B cell (primary cell): ENCODE measurements at places on chromosomes 6 and 20. TPM values are rescaled to one million over a fixed set of nuclear protein-coding genes. Genes with fewer than 3 reads are reported as not detected.

DNA sequence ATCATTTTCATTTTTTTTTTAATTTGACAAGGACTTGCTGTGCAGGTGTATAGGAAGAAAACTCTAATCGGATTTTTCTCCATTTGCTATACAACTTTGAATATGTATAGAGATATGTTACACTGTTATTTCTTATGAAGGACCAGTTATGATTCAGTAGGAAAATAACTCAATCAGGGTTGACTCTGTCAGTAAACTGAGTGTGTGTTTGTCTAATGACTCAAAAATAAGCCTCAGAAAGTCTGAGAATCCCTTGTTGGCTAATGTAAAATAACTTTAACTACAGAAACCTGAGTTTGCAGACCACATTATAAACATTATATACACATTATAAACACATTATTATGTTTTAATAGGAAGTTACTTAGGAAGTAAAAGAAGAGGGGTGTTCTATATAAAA lies 352.6 kb downstream of the RIMS1 start:
- no peak for DNase-seq

DNA sequence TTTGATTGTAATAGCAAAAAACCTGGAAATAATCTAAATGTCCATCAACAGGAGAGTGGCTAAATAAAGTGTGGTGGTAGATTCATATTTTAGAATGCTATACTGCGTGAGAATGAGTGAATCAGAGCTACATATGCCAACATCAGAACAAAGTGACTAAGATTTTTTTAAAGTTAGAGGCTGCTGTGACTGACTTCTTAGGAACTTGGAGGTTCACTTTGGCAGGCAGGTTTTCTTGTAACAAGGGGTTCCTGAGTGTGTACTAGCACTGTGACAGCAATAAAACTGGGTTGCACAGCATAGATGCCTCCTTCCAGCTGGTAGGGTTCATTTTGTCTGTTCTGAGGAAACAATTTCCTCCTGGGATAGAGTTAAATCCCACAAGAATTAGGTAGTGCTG lies 75.3 kb upstream of the ENPP5 start:
- DNase-seq: no peak

DNA sequence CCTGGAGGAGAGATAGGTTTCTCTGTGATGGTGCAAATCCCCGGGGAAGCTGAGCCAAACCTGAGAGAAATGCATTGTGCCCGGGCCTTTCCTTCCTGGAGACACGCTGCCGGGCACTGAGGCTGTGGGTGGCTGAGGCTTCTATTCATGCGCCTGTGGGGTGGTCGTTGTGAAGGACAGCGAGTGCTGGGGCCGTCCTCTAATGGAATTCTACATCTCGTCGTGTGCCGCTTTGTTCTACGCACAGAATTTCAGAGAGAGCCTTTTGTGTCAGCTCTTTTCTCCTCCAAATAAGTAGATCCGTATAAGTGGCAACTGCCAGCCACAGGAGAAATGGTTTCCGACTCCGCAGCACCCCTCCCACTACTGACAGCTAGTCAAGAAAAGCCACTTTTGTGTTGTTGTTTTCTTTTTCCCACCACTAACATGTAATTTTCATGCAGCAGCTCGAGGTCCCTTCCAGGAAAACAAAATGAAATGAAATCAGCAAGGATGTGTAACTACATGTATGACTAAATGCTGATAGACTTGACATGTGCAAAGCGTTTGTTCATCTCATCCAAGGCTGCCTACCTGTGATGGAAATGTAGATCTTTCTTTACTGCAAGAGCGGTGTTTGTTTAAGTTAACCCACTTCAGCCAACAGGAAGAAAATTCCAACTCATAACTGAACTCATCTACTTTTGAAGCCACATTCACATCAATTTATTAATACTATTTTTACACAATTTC lies 26.4 kb upstream of the PXDC1 start:
- no peak for DNase-seq

- no peak for DNase-seq
These were observed 12.9 kb downstream of the PARD6B start for GRCh38 chr20:50744143-50744792.

DNA sequence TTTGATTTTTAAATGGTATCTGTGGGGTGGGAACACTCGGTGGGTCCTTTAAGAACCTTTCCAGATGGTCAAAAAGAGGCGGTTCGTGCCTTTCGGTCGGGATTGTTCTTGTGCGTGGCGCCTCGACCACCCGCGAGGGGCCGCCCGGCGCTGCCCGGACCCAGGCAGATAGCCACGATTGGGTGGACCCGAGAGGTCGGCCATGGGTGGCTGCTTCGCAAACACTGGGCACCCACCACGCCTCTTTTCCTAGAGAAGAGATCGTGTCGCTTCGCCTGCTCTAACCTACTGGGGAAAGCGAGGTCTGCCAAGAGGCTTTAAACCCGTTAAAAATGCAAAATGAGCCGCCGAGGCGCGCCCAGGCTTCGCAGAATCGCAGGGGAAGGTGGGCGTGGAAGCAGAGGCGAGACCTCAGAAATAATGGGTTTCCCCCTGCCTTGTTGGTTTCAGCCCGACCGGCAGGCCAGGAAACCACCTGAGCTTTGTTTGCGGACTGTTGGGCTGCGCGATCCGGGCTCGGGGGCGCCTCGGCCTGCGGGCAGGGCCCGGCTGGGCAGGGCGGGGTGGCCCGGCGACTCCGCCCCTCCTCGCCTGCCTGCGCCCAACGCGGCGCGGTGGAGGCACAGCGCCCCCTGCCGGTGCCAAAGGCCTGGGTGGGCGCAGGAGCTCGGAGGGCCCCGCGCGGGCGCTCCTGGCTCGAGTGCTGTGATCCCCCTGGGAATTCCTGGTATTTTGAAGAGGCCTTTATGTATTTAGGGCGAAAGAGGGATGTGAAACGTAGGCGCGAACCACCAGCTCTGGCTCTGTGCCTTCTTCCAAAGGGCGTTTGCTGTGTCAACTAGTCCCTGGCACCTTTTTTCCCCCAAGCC lies 1.6 kb downstream of the MARCKS start:
- peak; percentile 98 for DNase-seq

GRCh38 chr6:84077645-84078044 lies 44.1 kb downstream of the MRAP2 start:
- no peak for DNase-seq

DNA sequence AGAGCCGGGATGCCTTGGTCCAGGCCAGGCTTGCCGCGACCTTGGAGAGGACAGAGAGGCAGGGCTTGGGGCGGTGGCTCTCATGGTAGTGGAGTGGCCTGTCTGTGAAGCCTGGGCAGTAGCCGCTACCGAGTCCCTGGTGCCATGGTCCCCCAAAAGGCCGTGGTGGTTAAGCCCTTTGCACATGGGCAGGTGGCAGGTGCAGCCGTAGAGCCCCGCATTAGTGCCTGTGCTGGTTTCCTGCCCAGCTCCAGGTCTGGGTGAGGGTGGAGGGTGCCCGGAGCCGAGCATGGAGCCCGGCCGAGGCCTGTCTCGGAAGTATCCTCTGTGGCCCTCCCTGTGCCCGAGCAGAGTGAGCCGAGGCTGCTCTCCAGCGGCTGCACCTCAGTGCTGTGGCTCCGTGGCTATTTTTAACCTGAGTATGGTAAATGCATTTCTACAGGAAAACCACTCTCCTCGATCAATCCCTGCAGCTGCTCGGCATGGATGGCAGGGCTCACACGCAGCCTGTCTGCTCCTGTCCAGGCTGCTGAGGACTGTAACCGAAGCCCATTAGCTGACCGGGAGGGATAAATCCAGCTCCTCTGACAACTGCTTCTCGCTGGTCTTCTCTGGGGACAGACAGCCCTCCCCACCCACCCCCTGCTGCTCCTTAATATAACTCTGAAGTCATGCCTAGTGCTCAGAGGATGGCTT lies 36.3 kb upstream of the GATA5 start:
- DNase-seq: no peak

DNA sequence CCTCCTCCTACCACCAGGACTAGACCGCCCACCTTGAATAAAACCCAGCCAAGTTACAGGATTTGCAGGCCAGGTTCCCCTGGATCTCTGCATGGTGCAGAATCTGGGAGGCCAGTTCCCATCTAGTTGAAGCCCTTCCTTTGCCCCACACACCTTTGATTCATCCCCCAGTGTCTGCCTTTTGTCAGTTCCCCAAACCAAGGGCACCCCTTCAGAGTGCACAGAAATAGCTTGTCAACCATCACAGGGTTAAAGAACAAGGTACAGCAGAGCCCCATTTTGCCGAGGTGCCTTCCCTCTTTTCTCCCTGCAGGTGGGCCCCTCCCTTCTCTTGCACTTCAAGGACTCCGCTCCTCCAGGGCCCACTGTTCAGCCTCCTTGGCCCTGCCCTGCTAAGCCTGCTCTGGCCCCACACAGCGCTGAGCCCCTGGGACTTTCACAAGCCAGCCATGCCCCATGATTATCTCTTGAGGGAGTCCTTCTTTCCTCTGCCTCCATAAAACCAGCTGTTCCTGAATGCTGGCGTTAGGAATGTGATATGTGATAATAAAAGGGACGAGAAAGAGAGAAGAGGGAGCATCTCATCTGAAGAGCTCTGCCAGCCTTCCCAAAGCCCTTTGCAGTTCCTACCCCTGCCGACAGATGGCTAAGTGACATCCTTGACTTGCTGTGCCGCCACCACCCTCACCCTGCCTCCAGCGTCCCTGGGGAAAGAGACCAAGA lies 280.3 kb downstream of the CDC5L start:
- DNase-seq: peak; percentile 16

DNA sequence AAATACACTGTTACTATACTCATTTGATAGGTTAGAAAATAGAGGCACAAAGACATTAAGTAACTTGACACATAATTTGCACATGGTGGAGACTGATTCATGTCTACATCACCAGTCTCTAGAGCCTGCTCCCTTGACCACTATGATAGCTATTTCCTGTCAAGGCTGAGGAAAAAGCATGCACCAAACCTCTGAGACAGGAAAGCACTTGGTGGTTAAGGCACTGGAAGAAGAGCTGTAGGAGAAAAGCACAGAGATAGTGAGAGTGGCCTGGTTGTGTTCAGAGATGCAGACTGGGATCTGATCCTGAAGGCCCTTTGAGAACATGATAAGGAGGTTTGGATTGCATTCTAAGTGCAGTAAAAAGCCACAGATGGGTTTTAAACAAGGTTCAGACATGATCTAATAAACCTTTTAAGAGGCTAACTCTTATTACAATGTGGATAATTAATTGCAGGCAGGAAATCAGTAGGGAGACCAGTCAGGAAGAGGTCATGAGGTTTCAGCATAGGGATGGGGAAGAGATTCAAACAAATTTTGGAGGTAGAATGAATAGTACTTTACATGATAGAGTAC lies 168.9 kb downstream of the PHF3 start:
- no peak for DNase-seq

The HS3ST5 gene
- not detected in 2 replicates for total RNA-seq

The TRIM40 gene
- total RNA-seq: not detected in 2 replicates

The EPHA7 gene
- total RNA-seq: not detected in 2 replicates

The REM1 gene
- not detected in 2 replicates for total RNA-seq
